GM12878 (cell line): ENCODE measurements at places on chromosomes 5 and 9. TPM values are rescaled to one million over a fixed set of nuclear protein-coding genes. Genes with fewer than 3 reads are reported as not detected.

DNA sequence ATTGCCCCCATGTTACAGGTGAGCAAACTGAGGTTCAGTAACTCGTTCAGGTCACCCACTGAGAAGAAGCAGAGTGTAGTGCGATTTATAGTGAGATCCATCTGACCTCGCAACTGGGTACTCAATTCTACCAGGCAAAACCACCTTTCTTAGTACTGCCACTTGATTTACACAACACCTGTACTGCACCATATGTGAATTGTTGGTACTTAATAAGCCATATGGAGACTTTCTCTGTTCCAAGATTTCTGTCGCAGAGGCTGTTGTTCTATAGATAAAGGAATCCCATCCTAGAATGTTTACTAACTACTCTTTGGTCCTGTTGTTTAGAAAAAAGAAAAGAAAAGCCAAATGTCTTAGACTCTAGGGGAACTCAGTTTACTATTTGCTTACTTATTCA lies 287.5 kb downstream of the KCTD16 start:
- H3K27ac ChIP-seq: no peak overlapping the region
- H3K36me3 ChIP-seq: no peaks in the 10 kb centered on the region
- no peak for DNase-seq
- no peak overlapping the region for H3K4me3 ChIP-seq
- no peaks in the 10 kb centered on the region for H3K4me1 ChIP-seq
- H3K27me3 ChIP-seq: no peaks in the 10 kb centered on the region

GRCh38 chr9:100425758-100426157 lies 1.2 kb upstream of the MSANTD3 start:
- H3K36me3 ChIP-seq: no peaks in the 10 kb centered on the region
- no peak overlapping the region for H3K27ac ChIP-seq
- DNase-seq: no peak
- no peak overlapping the region for H3K4me3 ChIP-seq
- peaks cover 12% of the 10 kb centered on the region for H3K4me1 ChIP-seq

GRCh38 chr5:148790545-148791333 lies 35.7 kb upstream of the ADRB2 start:
- no peak overlapping the region for H3K4me3 ChIP-seq
- no peak for DNase-seq
- peaks cover 37% of the 10 kb centered on the region for H3K4me1 ChIP-seq
- H3K27me3 ChIP-seq: no peaks in the 10 kb centered on the region

DNA sequence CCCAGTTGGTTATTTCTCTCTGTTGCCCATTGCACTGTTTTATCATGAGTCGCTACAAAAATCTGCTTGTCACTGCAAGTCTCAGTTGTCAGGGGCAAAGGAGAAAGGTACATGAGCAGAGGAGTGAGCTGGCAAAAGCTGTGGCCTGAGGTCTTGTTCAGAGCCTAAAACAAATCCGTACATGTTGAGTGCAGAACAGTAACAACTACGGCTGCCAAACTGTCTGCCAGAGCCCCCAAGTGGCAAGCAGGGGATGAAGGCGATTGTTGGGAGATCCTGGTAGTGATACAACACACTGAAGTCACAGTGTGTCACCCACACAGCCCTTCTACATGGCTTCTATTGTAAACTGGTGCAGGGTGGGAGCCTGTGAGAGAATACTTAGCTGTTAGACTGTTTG lies 50.9 kb downstream of the BRINP1 start:
- no peak overlapping the region for H3K4me3 ChIP-seq
- no peaks in the 10 kb centered on the region for H3K4me1 ChIP-seq
- H3K27me3 ChIP-seq: no peaks in the 10 kb centered on the region
- no peak overlapping the region for H3K27ac ChIP-seq

The KIAA0825 gene
- 1.2 and 1.3 TPM in 2 replicates for total RNA-seq

GRCh38 chr5:32578363-32578762 lies 7.0 kb upstream of the SUB1 start:
- no peaks in the 10 kb centered on the region for H3K27me3 ChIP-seq
- H3K4me3 ChIP-seq: no peak overlapping the region
- peaks cover 88% of the 10 kb centered on the region for H3K4me1 ChIP-seq
- no peak for DNase-seq

GRCh38 chr5:27598576-27598975 lies 560.2 kb upstream of the CDH9 start:
- H3K4me1 ChIP-seq: no peaks in the 10 kb centered on the region
- H3K27ac ChIP-seq: no peak overlapping the region
- H3K27me3 ChIP-seq: no peaks in the 10 kb centered on the region
- DNase-seq: no peak
- H3K4me3 ChIP-seq: no peak overlapping the region
- H3K36me3 ChIP-seq: no peaks in the 10 kb centered on the region

The PLAA gene
- 32.7 and 35.3 TPM in 2 replicates for total RNA-seq

DNA sequence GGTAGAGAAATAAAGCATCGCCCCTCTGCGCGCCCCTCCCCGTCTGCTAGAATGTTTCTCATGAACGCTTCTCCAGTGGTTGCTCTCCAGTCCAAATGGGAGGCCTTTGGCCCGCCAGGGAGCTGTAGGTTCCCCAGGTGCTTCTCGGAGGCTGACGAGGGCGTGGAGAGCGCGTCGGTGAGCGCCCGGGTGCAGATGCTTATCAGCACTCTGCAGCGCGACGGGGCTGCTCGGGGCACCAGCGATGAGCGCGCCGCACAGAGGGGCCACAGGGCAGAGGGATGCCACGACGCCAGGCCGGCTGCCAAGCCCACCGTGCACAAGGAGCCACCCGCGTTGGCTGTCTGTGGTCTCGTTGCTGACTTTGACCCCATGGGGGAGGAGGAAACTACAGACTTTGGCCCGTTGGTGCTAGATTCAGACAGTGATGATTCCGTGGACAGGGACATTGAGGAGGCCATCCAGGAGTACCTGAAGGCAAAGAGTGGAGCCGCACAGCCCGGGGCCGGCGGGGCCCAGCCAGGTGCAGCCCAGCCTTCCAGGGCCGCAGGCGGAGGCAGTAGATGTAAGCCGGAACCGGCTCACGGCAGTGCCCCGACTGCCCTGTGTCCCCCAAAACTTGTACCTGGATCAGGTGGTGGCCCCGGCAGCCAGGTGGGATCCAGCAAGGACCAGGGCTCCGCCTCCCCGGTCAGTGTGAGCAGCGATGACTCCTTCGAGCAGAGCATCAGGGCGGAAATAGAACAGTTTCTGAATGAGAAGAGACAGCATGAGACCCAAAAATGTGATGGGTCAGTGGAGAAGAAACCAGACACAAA lies 5.1 kb downstream of the PPP1R26 start:
- no peaks in the 10 kb centered on the region; the same call in 1 of the 2 replicates for H3K27me3 ChIP-seq
- no peaks in the 10 kb centered on the region for H3K4me1 ChIP-seq
- H3K4me3 ChIP-seq: no peak overlapping the region
- no peak overlapping the region for H3K27ac ChIP-seq
- no peak for DNase-seq

GRCh38 chr5:84382363-84383295 lies 2.1 kb downstream of the EDIL3 start:
- H3K27me3 ChIP-seq: peaks cover 18% of the 10 kb centered on the region
- H3K4me3 ChIP-seq: no peak overlapping the region
- DNase-seq: no peak
- no peak overlapping the region for H3K27ac ChIP-seq
- H3K36me3 ChIP-seq: no peaks in the 10 kb centered on the region

DNA sequence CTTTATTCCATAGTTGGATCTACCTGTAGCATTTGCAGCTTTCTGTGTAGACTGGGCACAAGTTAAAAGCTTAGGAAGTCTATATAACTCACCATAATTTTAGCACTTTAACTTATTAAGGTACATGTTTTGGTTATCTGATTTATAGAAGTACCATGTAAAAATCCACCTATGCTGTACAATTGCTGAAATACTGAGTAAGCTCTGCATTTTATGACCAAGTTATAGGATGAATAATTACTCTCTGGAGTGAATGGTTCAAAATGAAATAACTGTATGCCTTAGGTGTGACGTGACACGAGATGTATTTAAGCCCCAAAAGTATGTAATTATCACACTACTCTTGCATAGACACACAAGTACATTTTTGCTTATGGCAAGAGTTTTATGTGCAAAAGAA lies 22.1 kb downstream of the ZSWIM6 start:
- no peaks in the 10 kb centered on the region for H3K4me1 ChIP-seq
- H3K27me3 ChIP-seq: no peaks in the 10 kb centered on the region
- no peaks in the 10 kb centered on the region for H3K36me3 ChIP-seq
- DNase-seq: no peak
- H3K4me3 ChIP-seq: no peak overlapping the region
- no peak overlapping the region for H3K27ac ChIP-seq

- no peaks in the 10 kb centered on the region; the same call in none of the 2 replicates for H3K27me3 ChIP-seq
- H3K4me3 ChIP-seq: no peak overlapping the region
Observed at GRCh38 chr5:115795700-115796099, 20.8 kb downstream of the CDO1 start.

DNA sequence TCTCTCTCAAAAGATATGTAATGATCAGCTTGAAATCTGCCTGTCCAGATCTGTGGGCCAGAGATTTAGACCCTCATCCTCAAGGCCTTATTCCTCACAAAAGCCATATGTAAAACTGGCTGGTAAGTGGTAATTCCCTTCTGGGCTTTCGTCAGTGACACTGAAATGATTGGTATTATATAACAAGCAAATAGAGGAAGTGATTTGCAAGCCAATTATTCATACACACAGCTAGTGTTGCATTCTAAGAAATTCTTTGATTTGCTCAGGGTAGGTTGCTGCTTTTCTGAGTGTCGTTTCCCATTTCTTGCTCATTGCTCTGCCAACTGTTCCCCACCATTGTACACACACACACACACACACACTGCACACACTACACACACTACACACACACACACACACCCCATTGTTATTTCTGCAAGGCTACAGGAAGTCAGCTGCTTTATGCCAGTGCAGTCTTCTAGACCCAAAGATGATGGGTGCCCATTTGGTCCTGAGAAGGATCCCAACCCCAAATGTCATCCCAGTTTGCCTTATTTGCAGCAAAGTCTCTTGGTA lies 76.8 kb downstream of the PRLR start:
- no peaks in the 10 kb centered on the region for H3K36me3 ChIP-seq
- no peaks in the 10 kb centered on the region for H3K4me1 ChIP-seq
- no peaks in the 10 kb centered on the region for H3K27me3 ChIP-seq
- no peak overlapping the region for H3K4me3 ChIP-seq
- DNase-seq: no peak
- no peak overlapping the region for H3K27ac ChIP-seq

DNA sequence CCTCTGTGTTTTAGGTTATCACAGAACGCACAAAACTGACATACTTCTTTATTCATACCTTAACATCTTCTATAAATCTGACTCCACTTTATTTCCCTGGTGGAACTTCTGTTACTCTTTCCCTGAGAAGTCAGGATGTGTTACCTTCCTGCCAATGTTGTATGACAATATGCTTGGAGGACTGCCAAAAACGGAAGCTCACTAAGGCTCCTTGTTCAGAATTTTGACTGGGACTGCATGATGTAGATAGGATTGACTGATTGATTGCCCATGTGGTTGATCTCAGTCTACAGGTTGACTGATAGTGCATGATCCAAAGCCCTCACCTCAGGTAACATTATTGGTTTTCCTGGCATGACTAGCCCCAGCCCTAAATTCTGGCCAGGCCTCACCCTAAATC lies 319.4 kb downstream of the TLR4 start:
- H3K4me1 ChIP-seq: no peaks in the 10 kb centered on the region
- H3K4me3 ChIP-seq: no peak overlapping the region
- H3K27me3 ChIP-seq: no peaks in the 10 kb centered on the region

GRCh38 chr5:156479849-156480248 lies 152.9 kb downstream of the SGCD start:
- no peaks in the 10 kb centered on the region for H3K27me3 ChIP-seq
- no peaks in the 10 kb centered on the region for H3K36me3 ChIP-seq
- H3K4me3 ChIP-seq: no peak overlapping the region
- no peaks in the 10 kb centered on the region for H3K4me1 ChIP-seq
- no peak for DNase-seq
- H3K27ac ChIP-seq: no peak overlapping the region
